ENCODE measurements at places on chromosomes 6 and 20.

- no peak for DNase-seq
Observed at GRCh38 chr6:47306887-47307286, 2.8 kb downstream of the TNFRSF21 start.

DNA sequence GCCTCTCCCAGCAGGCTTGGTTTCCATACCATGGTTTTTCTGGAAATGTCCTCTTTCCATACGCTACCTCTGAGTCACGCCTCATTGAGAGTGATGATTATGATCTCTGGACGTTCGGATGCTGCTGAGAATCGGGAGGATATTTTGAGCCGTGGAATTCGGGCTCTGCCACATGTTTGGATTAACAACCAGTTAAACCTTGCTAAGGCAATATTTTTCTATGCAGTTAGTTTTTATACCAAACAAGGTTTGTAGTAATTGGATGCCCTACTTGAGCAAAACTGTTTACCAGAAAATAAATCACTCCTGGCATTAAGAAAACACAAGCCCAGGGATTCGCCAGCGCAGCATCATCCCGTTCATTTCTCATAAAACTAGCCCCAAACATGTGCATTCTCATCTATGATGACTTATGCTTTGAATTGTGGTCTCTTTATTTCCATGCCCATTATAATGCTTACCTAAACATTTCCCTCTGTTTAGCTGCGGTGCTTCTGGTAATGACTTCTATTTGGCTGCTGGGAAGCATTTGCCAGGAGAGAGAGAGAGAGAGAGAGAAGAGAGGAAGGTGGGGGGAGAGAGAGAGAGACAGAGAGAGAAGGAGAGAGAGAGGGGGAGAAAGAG is 198.9 kb downstream of the CLIC5 start:
- no peak for DNase-seq

DNA sequence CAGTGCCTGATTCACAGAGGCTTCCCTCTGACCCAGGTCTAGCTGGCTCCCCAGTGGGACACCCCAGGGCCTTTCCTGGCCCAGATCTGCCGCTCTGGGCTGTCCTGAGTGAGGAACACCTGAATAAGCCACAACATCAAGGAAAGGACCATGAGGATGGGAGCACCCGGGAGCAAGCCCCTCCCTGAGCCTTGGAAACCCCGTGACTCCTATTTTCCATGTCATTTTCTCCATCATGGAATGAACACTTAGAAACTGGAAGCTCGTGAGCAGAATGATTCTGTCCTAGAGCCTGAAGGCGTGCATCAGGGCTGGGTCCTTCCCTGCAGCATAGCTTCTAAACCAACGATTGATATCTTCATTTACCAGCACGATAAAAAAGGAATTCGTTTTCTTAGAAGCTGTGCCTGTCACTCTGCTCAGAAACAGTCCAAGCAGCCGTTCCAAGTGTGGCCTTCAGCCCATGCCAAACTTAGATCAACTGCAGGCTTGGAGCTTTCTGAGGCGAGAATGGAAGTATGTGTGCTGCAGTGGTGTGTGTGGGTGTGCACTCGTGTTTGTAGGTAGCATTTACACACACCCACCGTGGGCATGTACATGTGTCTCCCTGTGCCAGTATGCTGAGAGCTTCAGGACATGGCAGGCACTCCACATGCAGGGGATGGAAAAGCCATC is 83.2 kb upstream of the FOXC1 start:
- DNase-seq, result no peak

GRCh38 chr6:163287626-163288025 is 126.9 kb upstream of the QKI start:
- no peak for DNase-seq

DNA sequence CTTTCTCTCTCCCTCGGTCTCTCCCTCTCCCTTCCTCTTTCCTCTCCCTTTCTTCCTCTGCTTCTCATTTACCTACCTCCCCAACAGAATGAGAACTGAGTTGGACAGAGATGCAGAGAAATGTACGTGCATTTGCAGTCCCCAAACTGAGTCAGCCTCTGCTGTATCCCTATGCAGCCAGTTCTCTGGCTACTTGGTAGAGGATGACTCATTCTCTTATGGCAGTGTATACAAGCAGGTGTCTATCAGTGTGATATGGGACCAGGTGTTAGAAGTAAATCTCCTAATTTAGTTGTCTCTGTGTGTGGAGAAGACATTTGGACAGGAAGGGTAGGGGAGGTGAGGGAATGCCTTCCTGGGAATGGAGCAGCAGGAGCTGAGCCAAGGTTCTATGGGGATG is 470.8 kb downstream of the CD109 start:
- DNase-seq, result peak; percentile 14

DNA sequence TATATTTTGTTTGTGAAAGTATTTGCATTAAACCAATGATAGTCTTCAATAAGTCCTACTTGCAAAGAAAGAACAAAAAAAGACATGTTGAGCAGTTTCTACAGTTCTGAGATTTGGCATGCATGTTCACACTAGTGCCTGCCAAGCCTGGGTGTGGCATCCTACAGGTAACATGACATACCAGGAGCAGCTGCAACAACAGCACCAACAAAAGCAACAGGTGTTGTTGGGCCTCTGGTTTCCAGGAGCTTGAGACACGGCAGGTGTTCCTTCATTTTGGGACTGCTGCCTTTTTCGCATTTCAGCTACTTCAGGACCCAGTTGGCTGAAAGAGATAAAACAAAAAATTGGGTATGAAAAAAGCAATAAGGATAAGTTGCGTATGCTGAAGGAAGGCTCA is 41.2 kb upstream of the MTRF1L start:
- no peak for DNase-seq

- DNase-seq, result peak; percentile 54
Observed at GRCh38 chr6:24154121-24154520, 28.1 kb downstream of the NRSN1 start.

GRCh38 chr6:3176562-3177355 is 19.4 kb upstream of the TUBB2A start:
- peak; percentile 95 for DNase-seq

GRCh38 chr6:157398151-157398550 is 17.2 kb downstream of the ZDHHC14 start:
- no peak for DNase-seq

DNA sequence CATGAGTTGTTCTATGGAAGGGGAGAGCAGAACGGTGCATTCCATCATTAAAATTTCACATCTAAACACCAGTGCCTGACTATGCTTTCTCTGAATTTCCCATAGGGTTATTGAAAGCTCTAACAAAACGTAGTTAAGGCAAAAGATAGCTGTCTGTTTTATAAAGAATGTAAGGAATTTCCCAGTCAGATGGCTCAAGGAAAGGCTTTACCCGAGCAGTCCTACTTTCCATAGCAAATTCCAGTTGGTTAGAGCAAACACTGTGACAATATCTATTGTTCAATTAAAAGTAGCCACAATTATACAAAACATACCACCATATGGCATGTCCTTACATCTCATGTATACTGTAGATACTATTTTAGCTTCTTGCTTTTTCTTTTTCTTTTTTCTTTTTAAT is 1059.5 kb upstream of the FLRT3 start:
- no peak for DNase-seq

- DNase-seq, result no peak
Observed at GRCh38 chr6:149248693-149249369, 68.7 kb upstream of the TAB2 start.

DNA sequence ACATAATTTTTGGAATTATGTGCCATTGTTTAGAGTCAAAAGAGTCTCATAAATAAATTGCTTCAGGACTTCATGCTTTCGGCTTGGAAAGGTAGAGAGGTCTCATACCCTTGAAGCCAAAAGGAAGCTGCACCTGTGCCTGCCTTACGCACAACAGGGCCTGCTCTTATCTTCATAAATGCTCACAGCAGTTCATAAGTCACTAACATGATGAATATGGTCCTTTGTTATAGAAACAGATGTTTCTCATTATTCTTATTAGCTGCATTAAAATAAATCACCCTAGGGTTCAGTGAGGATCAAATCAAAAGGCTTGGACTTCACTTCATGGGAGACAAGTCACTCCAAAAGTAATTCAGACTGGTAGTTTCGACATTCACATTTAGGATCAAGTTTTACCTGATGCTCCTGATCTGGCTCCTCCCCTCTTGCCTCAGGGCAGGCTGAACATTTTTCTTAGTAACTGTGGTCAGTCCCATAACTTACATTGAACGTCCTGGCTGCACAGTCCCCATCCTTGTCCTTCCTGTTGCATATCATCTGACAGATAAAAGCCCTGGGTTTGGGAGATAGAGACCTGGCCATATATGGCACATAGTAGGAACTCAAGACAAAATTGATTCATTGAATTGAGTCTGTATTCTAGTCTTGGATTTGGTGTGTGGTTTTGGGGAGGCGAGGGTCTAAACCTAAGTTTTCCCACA is 20.7 kb upstream of the SH3BGRL2 start:
- no peak for DNase-seq

GRCh38 chr6:9621276-9621675 is 793.6 kb downstream of the TFAP2A start:
- peak; percentile 2 for DNase-seq

DNA sequence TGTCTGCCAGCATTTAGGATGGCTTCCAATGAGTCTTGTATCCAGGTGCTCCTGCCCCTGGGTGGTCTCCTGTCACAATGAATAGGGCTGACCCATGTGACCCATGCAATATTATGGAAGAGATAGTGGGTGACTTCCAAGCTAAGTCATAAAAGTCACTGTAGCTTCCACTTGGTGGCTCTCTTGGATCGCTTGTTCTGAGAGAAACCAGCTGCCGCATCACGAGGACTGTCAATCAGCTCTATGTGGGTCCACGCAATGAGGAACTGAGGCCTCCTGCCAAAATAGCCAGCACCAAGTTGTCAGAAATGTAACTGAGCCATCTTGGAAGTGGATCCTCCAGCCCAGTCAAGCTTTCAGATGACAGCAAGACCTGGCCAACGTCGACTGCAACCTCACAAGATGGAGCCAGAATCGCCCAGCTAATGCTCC is 14.9 kb upstream of the MATN4 start:
- DNase-seq, result peak; percentile 37

GRCh38 chr20:34491226-34491931 is 24.8 kb upstream of the DYNLRB1 start:
- no peak for DNase-seq

DNA sequence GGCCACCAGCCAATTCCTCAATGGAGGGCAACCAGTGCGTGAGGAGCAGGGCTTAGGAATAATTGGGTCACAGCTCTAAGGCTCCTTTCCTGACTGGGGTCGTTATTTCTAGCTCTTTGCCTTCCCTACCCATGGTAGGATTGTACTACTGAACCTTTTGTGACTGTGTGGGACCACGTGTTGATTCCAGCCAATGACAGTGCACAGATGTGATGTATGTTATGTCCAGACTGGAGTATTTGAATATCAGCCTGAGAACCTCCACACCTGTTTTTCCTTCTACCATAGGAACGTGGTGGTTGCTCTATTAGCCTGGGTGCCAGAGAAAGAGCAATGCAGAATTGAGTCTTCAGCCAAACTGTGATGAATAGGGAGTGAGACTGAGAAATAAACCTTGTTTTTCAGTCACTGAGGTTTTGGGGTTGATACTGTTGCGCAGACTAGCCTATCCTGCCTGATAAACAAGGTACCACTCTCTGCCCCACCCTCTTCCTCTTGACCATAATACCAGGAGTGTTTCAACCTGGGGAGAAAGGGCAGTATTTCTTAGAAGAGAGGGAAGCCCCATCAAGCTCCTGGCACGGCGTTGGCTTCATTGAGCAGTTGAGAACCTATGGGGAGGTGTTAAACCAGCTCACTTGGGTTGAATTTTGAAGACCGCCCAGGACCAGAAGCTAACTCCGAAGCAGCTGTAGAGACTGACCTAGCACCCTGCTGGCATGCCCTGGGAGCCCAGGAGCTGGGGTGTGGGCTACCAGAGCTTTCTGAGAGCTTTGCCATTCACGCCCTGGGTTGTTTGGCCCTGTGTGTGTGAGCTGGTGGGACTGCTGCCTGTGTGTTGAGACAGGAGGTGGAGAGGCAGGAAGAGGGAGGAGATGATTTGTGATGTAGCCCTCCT is 105.5 kb upstream of the BACH2 start:
- DNase-seq, result no peak

GRCh38 chr20:46563170-46563859 is 12.9 kb upstream of the OCSTAMP start:
- DNase-seq, result no peak

DNA sequence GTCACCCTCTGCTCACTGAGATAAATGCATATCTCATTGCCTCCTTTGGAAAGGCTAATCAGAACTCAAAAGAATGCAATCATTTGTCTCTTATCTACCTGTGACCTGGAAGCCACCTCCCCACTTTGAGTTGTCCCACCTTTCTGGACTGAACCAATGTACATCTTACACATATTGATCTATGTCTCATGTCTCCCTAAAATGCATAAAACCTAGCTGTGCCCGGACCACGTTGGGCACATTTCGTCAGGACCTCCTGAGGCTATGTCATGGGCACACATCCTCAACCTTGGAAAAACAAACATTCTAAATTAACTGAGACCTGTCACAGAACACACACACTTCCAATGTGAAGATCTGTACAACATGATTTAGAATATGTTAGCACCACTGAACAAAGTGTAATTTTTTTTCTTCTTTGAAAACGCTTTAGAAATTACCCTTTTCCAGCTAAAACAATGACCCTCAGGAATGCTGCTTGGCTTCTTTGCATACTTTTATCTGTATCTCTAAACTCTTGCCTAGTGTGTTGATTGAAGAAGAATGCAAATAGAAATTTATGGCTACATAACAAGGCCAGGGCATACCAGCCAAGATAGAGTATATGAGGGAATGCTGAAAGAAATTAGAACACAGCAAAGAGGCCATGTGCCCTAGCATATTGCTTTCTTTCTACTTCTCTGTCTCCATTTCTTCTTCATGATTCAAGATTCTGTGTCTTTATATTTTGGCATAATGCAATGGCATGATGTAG is 84.6 kb upstream of the DST start:
- peak; percentile 12 for DNase-seq

GRCh38 chr6:133699741-133700385 is 189.1 kb upstream of the TCF21 start:
- DNase-seq, result peak; percentile 94

GRCh38 chr6:20866036-20866435 is 331.8 kb downstream of the CDKAL1 start:
- no peak for DNase-seq
